ENCODE measurements at places on chromosomes 1 and 21. TPM values are rescaled to one million over a fixed set of nuclear protein-coding genes. Genes with fewer than 3 reads are reported as not detected.

- H3K4me1 ChIP-seq, result peaks cover 36% of the 10 kb centered on the region
- DNase-seq, result no peak
- H3K27ac ChIP-seq, result no peak overlapping the region
- H3K36me3 ChIP-seq, result no peaks in the 10 kb centered on the region
- no peak overlapping the region for H3K4me3 ChIP-seq
Measured at GRCh38 chr1:6822530-6823359, 37.5 kb downstream of the CAMTA1 start.

DNA sequence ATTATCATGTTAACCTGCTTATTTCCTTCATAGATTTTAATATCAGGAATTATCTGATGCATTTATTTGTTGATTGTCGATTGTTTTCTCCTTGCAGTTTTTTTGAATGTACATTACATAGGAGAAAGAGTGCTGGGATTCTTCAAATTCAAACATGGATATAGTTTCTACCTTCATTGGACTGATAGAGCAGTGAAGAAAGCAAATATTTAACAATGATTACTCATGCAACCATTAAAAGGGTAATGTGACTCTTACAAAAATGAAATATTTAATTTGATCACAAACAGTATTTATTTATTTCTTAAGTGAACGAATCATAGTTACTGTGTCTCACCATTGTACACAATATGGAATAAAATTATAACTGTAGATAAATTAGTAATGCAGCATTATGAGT, 350.9 kb downstream of the BRINP3 start:
- H3K36me3 ChIP-seq, result no peaks in the 10 kb centered on the region
- no peaks in the 10 kb centered on the region for H3K4me1 ChIP-seq
- no peak for DNase-seq
- no peak overlapping the region for H3K4me3 ChIP-seq
- H3K27me3 ChIP-seq, result no peaks in the 10 kb centered on the region

DNA sequence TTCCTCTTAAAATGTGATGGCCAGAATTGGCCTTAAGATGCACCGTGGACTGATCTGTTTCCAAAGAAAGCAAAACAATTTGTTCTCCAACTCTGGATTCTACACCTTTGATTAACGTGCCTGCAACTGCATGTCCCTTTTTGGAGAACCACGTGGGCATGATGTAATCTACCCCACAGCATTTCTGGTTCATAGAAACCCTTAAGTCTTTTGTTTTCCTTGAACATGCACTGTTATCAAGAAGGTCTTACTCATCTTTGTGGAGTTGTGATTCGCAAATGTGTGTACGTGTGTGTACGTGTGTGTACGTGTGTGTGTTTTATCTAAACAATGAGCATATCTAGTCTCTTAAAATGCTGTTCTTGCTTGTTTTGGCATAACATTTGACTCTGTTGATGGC, 57.8 kb downstream of the LPAR3 start:
- peaks cover 14% of the 10 kb centered on the region for H3K27me3 ChIP-seq
- H3K27ac ChIP-seq, result no peak overlapping the region
- H3K4me1 ChIP-seq, result no peaks in the 10 kb centered on the region
- H3K4me3 ChIP-seq, result no peak overlapping the region

GRCh38 chr1:223478606-223479005, 85.4 kb downstream of the CCDC185 start:
- no peak for DNase-seq
- H3K27ac ChIP-seq, result no peak overlapping the region
- peaks cover 4% of the 10 kb centered on the region for H3K4me1 ChIP-seq
- peaks cover 44% of the 10 kb centered on the region for H3K27me3 ChIP-seq
- H3K4me3 ChIP-seq, result no peak overlapping the region

GRCh38 chr1:98084188-98084587, 163.4 kb upstream of the DPYD start:
- no peaks in the 10 kb centered on the region for H3K4me1 ChIP-seq
- peaks cover 18% of the 10 kb centered on the region for H3K27me3 ChIP-seq
- no peak overlapping the region for H3K27ac ChIP-seq
- no peaks in the 10 kb centered on the region for H3K36me3 ChIP-seq

DNA sequence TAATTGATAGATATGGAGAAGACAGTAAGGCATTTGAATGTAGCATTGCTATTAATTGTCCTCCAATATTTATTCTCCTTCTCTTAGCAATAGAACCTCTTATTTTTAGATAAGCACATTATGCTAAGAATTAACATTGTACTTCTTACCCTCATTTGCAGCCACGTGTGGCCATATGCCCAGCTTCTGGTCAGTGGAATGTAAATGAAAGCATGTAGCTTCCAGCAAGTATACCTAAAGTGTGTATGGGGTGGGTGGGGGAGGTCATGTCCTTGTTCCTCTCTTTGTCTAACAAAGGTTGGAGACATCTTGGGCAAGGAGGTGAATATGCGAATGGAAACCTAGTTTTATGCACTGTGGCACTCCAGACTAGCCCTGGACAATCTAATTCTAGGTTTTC, 133.6 kb upstream of the HMCN1 start:
- no peaks in the 10 kb centered on the region for H3K27me3 ChIP-seq
- no peak overlapping the region for H3K27ac ChIP-seq
- H3K36me3 ChIP-seq, result no peaks in the 10 kb centered on the region
- no peak overlapping the region for H3K4me3 ChIP-seq
- H3K4me1 ChIP-seq, result peaks cover 17% of the 10 kb centered on the region
- no peak for DNase-seq

DNA sequence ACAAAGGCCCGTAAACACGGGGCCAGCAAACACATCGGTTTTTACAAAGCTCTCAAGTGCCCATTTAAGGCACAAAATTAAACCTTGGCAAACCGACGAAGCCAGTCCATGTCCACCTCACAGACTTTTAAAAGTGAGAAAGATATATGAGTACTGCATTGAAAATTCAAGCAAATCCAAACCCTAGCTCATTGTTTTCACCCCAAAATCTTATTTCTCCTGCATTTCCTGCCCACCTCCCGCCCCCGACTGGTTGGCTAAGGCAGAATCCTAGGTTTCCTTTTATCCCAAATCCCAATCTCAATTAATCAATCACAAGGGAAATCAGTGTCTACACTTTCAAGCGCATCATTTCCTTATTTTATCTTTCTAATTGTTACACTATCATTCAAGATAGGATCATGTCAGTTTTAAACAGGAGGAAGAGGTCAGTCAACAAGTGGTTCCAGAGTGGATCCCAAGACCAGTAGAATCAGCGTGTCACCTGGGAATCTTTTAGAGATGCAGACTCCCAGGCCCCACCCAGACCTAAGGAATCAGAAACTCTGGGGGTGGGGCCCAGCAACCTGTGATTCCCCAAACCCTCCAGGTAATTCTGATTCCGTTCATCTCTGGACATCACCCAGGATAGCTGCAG, 1.7 kb upstream of the GNG4 start:
- peaks cover 12% of the 10 kb centered on the region for H3K4me1 ChIP-seq
- DNase-seq, result no peak
- H3K4me3 ChIP-seq, result peak overlapping the region; percentile 68
- no peak overlapping the region for H3K27ac ChIP-seq

DNA sequence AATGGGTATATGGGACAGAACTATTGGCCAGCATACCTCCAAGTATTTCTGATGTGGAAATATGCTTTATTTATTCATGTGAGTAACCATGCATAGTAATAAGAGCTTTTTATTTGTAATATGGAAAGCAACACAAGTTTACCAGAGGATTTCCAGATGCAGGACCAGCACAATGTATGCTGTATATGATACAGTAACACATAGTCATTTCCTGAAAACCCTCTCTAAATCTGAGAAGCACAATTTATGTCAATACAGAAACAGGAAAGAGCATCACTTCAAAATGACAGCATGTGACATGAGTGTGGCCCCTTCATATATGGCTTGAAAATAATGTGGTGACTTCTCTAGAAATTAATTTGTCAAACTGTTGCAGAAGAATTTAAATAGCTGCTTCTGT, 1134.7 kb upstream of the ADGRL2 start:
- H3K36me3 ChIP-seq, result no peaks in the 10 kb centered on the region
- DNase-seq, result no peak
- no peaks in the 10 kb centered on the region for H3K4me1 ChIP-seq
- H3K27me3 ChIP-seq, result no peaks in the 10 kb centered on the region

- peaks cover 2% of the 10 kb centered on the region for H3K4me1 ChIP-seq
- no peak for DNase-seq
- no peak overlapping the region for H3K27ac ChIP-seq
- H3K4me3 ChIP-seq, result no peak overlapping the region
- no peaks in the 10 kb centered on the region for H3K36me3 ChIP-seq
Measured at GRCh38 chr1:154398141-154398540, 7.0 kb upstream of the IL6R start.

DNA sequence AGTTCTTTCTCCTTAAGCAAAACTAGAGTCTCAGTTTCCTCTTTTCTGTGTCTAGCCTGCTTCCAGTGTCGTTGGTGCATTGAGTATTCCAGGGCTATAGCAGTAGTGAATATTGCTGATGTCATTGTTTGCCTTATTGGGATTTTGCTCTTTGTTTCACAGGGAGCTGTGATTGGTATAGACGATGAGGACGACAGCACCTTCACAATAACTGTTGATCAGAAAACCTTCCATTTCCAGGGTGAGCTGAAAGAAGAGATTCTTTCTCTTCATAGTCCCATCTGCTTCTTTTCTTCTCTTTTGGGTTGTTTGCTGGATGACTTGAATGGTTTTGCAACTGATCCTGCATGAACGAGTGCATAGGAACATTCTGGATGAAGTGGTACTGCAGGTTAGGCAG, 52.4 kb downstream of the OSBPL9 start:
- peaks cover 23% of the 10 kb centered on the region for H3K4me1 ChIP-seq
- H3K27ac ChIP-seq, result peak overlapping the region; percentile 76
- no peaks in the 10 kb centered on the region for H3K36me3 ChIP-seq
- H3K4me3 ChIP-seq, result no peak overlapping the region

DNA sequence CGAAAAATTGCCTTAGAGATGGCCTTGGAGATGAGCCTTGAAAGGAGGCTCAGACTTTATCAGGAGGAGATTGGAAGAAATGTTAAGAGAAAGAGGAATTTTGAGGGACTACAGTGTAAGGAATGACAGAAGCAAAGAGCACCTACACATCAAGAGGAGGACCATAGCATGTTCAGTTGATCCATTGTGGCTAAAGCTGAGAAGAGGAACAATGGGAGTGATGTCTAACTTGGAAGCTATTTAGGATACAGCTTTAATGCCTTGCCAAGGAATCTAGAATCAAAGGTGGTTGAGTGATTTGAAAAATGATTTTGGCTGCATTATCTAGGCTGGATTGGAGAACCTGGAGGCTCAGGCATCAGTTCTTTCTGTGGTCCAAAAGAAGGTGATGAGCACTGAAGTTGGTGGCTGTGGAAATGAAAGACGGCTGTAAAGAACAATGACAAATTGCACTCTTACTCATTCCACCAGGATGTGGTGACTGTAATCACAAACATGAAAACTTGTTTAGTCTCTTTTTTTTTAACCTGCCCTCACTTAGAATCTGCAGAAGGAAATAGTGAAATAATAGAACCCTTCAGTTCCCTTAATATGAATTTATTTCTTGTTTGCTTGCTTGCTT, 11.3 kb downstream of the FAM20B start:
- H3K4me1 ChIP-seq, result peaks cover 46% of the 10 kb centered on the region
- DNase-seq, result no peak
- H3K27ac ChIP-seq, result peak overlapping the region; percentile 95
- H3K36me3 ChIP-seq, result no peaks in the 10 kb centered on the region

DNA sequence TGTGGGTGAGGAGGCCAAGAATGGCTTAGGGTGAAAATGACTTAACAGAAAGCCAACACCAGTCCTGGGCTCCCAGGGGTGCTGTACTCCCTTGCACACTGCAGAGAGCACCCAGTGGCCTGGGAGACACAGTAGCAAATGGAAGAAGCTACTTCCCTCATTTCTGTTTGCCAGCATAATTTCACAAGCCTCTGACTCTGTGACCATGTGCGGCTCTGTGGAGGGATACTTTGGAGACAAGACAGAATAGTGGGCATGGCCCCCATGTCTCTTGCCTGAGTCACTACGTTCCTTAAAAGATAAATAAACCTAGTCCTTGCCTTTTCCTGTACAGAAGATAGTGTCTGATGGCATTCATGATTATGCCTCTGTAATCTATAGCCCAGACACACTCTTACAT, 38.1 kb downstream of the TRIM62 start:
- peak overlapping the region; percentile 5 for H3K4me3 ChIP-seq
- no peaks in the 10 kb centered on the region for H3K27me3 ChIP-seq
- DNase-seq, result no peak
- no peak overlapping the region for H3K27ac ChIP-seq
- H3K4me1 ChIP-seq, result no peaks in the 10 kb centered on the region

- H3K36me3 ChIP-seq, result peaks cover 7% of the 10 kb centered on the region
- H3K4me1 ChIP-seq, result peaks cover 18% of the 10 kb centered on the region
- no peak for DNase-seq
- H3K4me3 ChIP-seq, result no peak overlapping the region
- H3K27me3 ChIP-seq, result no peaks in the 10 kb centered on the region
Measured at GRCh38 chr1:3852091-3852490, 4.9 kb downstream of the CEP104 start.

DNA sequence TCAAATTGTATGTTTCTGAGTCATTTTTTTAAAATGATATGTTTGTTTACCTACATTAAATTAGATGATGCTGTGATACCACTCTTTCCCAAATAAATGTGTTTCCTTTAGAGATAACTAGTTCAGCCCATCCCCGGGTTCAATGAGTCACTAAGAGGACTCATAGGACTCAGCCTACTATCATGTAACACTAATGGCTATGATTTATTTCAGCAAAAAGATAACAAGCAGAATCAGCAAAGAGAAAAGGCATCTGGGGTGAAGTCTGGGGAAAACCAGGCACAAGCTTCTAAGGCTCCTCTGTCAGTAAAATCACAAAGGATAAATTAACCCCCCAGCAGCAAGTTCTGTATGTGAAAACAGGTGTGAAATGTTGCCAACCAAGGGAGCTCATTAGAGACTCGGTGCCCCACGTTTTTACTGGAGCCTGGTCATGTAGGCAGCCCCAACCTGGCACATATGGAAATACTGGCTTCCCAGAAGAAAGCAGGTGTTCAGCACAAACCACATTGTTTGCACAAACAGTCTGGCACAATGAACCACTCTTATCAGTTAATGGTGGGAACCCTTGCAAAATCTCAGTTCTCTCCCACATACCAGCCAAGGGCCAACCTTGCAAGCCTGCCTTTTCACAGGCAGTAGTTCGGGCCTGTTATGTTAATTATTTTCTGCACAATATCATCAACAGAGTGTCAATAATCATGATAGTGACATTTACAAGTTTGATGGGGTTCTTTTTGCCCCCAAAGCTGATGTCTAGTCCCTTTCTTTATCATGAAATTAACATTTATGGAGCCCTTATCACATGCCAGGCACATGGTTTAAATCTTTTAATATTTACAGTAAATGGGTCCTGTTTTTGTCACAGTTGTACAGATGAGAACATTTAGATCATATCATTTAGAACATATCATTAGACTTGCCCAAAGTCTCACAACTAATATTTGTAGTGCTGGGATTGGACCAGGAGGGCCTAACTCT, 23.1 kb upstream of the CNN3 start:
- no peak overlapping the region for H3K27ac ChIP-seq
- H3K4me3 ChIP-seq, result no peak overlapping the region
- H3K27me3 ChIP-seq, result no peaks in the 10 kb centered on the region
- no peaks in the 10 kb centered on the region for H3K36me3 ChIP-seq
- no peaks in the 10 kb centered on the region for H3K4me1 ChIP-seq

- peak overlapping the region; percentile 45 for H3K27ac ChIP-seq
- H3K36me3 ChIP-seq, result no peaks in the 10 kb centered on the region
- peaks cover 6% of the 10 kb centered on the region for H3K4me1 ChIP-seq
- DNase-seq, result no peak
- no peak overlapping the region for H3K4me3 ChIP-seq
Measured at GRCh38 chr1:156386949-156387869, 18.2 kb downstream of the RHBG start.

TNFRSF4 gene
- polyA plus RNA-seq, result 0.32 TPM

CPT2 gene
- polyA plus RNA-seq, result 28.0 TPM

LORICRIN gene
- not detected for polyA plus RNA-seq

POU3F1 gene
- polyA plus RNA-seq, result 0.57 TPM

RHBDL2 gene
- polyA plus RNA-seq, result not detected

CEP170 gene
- polyA plus RNA-seq, result 19.9 TPM

RNF11 gene
- polyA plus RNA-seq, result 5.4 TPM

All from naive B cell (primary cell).